ENCODE measurements at places on chromosomes 13 and 19.
A peak's percentile ranks its signal among the peaks of the same experiment; 100 is the strongest.

- DNase-seq, result no peak
Measured at GRCh38 chr19:30446850-30447552, 74.8 kb downstream of the ZNF536 start.

DNA sequence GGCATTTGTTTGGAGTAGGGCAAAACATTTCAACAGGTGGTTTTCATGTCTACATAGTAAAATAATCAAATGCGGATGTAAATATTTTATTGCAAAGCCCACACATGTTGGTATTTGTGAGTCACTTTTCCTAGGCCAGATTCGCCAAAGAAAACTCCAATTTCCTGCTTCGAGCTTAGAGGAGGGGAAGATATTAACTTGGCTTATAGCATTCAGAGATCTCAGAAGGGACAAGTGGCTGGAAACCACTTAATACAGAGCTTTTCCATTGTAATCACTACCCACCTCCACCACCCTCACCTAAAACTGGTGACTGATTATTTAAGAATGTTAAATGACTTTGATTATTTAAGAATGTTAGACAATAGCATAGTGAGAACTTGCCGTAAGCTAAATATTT, 530.6 kb upstream of the SPRY2 start:
- DNase-seq, result no peak

GRCh38 chr19:54877471-54877870, 3.4 kb downstream of the FCAR start:
- no peak for DNase-seq

DNA sequence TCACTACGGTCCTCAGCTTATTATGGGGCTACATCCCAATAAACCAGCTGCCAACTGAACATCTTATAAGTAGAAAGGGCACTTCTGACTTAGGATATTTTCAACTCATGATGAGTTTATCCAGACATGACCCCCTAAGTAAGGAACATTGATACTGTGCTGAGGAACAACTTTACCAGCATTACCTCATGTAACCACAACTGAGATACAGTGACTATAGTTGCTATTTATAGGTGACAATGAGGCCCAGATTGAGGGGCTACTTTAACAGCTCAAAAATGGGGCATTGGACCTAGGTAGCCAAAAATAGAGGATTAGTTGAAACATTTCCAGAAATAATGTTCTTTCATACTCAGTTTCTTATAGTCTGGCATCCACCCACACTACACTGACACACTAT, 26.8 kb downstream of the SKA3 start:
- DNase-seq, result no peak

- DNase-seq, result no peak
Measured at GRCh38 chr19:39563408-39563807, 23.4 kb upstream of the EID2 start.

- DNase-seq, result no peak
Measured at GRCh38 chr13:43991773-43992201, 112.1 kb downstream of the LACC1 start.

DNA sequence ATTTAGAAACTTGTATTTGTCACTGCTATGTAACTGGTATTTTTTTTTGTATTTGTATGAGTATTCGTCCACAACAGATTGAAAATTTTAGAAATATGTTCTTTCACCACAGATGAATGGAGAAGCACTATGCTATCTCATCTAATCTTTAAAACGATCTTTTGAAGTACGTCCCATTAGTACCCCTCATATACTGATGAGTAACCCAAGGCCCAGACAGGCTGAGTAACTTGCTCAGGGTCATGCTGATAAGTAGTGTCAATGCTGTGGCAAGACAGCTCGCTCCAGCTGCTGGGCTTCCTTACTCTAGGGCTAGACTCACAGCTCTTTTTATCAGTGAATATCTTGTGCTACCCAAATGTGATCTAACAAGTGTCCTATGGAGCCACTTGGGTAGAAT, 154.2 kb downstream of the SUCLA2 start:
- no peak for DNase-seq

DNA sequence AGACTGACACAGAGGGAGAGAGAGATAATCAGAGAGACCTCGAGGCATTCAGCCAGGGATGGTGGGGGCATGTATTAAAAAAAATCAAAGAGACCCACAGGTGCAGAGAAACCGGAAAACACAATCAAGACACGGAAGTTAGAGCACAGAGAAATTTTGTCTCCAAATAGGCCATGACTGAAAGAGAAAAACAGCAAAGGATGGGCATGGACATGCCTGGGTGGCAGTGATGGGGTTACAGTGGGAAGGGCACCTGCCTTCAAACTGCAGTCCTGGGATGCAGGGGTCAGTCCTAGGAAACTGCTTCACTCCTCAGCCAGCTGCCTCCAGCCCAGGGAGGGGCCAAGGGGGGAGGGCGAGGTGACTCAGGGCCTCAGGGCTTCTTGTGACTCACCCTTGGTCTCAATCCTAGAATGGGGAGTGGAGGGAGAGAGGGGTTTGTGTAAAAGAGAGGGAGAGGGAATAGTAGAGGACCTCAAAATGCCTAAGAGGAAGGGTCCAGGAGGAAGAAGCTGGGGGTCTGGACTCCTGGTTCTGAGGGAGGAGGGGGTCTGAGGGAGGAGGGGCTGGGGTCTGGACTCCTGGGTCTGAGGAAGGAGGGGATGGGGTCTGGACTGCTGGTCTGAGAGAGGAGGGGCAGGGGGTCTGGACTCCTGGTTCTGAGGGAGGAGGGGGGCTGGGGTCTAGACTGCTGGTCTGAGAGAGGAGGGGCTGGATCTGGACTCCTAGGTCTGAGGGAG, 3.6 kb upstream of the KCNN4 start:
- peak; percentile 68 for DNase-seq

DNA sequence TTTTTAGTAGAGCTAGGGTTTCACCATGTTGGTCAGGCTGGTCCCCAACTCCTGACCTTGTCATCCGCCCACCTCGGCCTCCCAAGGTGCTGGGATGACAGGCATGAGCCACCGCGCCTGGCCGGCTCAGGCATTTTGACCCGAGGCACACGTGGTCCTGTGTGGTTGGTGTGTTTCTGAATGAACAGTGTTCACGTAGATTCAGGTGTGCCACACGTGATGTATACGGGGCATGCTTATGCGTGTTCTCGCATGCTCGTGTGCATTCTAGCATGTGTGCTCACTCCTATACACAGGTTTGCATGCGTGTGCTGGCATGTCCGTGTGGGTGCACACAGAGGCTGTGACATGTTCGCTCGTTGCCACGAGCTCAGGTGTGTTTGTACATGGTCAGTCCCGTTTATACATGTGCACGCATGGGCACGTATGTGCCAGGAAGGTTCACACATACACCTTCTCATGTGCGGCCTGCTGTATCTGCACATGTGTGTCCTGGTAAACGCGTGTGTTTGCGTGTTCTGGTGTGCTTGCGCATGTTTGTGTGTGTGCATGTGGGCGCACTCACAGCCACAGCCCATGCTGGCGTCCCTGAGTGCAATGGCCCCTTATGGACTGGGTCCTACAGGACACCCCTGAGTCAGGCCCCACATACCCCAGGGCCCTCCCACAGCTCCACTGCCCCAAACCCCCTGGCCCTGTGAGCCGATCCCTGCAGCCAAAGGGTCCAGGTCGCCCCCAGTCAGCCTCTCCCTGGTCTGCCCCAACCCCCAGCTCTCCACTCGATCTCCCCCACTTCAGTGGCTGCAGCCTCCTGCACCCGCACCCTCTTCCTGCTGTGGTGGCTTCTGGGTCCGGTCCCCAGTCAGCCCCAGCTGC, 20.6 kb upstream of the TCF3 start:
- no peak for DNase-seq

DNA sequence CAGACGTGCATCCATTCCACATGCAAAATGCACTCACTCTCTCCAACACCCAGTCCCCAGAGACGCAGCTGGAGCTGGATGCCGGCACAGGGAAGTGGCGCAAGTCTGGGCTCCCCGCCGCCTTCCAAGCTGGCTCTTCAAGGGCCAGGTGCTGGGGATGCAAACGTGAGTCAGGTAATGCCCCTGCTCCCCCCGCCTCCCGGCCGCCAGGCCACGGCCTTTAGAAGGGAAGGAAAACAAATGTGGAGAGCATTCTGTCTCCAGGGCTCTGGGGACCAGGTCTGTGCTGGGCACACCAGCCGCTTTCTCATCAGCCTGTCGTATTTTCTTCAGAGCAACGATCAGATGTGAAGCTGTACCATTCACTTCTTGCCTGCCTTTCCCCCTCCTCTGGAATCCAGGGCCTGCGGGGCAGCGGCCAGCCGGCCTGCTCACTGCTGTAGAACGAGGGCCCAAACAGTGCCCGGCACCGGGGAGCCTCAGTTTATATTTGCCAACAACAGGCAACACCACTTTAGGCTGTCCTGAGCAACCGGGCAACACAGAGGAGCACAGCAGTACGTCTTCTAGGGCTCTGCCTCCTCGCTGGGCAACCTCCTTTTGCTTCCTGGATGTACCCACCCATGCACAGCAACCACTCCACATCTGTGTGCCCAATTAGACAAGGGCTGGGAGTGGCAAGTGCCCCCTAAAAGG, 3.8 kb downstream of the RAB20 start:
- no peak for DNase-seq

- DNase-seq, result no peak
Measured at GRCh38 chr19:22609630-22610029, 24.5 kb upstream of the ZNF492 start.

DNA sequence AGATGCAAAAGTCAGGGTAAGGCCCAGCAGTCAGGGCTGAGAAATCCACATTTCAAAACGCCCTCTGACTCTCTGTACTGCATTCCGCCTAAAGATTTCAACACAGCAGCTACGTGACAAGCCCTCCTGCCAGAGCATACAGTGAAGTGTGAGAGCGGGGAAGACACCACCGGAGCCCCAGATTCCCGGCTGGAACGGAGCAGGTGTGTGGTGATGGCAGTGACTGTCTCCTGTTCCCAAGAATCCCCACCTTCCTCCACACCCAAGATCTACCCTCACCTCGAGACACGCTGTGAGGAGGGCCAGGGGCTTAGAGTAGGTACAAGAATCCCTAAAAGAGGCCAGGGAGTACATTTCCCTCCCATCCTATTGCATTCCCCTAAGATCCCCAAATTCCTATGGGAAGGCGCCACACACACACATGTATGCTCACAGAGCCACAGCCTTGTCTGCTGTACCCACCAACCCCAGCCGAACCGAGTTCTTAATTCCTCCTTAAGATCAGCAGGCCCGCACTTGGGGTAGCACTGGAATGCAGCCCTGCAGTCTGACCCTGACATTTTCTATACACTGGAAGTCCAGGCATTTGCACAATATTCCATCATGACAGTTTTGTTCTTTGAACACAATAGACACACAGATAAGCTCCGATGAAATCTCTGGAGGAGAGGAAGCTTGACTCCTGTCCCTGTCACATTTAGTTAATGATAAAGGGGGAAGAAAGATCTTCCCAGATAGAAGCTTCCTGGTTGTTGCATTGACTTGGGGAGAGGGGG, 102.9 kb downstream of the FOXO1 start:
- no peak for DNase-seq

GRCh38 chr13:97228850-97229521, 6.9 kb downstream of the MBNL2 start:
- no peak for DNase-seq

DNA sequence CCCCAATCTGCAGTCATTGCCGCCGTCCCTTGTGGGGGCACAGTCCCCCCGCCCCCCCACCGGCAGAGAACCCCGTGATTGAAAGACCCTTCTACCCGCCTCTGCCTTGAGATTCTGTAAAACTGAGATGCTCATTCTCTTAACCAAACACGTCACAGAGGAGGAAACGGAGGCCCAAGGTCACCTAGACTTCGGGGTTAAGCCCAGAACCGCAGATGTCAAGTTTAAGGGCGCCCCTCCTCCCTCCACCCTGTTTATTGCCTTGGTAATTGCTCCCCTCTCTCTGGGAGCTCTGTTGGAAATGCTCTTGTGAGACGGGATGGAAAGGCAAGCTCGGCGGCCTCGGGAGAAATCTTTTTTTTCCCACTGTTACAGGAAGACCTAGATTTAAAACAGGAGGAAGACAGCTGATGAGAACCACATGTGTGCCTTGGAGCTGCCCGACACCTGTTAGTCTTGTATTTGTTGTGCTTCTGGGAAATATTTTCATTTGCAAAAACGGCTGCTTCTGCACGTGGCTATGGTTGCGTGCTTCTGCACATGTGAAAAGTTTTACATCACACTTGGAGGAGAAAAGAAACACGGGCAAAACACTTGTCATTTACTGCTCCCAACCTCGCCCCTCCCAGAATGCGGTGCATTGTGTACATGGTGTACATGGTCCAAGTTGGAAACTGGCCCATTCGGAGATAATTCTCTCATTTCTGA, 1.1 kb upstream of the MED26 start:
- DNase-seq, result no peak

DNA sequence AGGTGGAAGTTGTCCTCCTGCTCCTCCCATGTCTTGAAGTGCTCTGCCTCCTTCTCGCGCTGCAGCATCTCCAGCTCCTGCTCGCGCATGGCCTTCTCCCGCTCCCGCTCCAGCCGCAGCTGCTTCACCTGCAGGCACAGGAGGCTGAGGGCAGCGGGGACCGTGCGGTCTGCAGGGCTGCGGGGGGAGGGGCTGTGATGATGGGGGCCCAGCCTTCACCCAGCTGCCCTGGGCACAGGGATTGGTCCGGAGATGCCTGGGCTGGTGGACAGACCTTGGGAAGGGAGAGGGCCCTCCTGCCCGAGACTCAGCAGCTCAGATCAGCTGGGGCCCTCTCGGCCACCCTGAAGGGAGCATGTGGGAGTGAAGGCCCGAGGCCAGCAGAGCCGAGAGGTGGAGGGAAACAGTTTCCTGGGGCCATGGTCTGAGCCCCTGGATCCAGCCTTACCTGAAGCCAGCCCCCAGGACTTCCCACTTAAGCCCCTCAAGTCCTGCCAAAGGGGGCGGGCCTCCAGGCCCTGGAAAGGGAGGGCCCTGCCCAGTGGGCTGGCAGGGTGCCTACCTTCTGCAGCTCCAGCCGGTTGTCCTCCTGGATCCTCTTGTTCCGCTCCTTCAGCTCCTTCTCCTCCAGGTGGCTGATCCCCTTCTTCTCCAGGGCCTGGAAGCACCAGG, 6.3 kb downstream of the CACTIN start:
- no peak for DNase-seq

DNA sequence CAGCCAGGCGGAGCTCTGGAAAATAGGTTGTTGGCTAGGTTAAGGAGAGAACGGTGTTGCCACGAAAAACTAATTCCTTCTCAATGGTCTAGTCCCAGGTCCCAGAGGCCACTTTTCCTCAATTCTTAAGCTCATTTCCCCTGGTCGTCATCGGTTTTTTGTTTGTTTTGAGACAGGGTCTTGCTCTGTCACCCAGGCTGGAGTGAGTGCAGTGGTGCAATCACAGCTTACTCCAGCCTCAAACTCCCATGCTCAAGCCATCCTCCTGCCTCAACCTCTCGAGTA, 1.2 kb downstream of the SF3A2 start:
- no peak for DNase-seq

GRCh38 chr13:89878904-89879303, 1468.6 kb upstream of the MIR17HG start:
- no peak for DNase-seq

- no peak for DNase-seq
Measured at GRCh38 chr19:55490478-55491432, 2.5 kb downstream of the SSC5D start.

- DNase-seq, result peak; percentile 68
Measured at GRCh38 chr19:50377051-50377461, 799 bp downstream of the NR1H2 start.

- no peak for DNase-seq
Measured at GRCh38 chr19:10637894-10638293, 12.5 kb downstream of the SLC44A2 start.
